NCI-H187 treated with DMSO at 0.1 percent for 48 hours (cell line): ENCODE measurements at places on chromosomes 2 and 18.

DNA sequence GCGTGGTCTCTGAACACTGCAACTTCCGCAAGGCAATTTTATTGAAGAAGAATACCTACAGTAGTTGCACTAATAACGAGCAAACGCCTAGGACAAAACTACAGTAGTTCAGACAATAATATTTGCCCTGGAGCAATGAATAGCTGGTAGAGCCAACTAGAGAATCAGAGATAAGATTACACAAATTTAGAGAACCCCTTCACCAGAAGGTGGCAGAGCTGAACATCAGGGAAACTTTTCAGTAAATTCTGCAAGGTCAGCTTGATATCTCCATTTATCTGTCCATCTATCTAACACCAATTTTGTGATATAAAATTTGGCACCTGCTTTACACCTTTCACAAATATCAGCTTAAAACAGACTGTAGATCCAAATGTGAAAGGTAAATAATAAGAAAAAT, 43.8 kb downstream of the CDH19 start:
- DNase-seq = no peak

- DNase-seq = no peak
Measured at GRCh38 chr2:98072442-98072841, 14.5 kb upstream of the VWA3B start.

GRCh38 chr2:55175254-55176093, 56.6 kb downstream of the CLHC1 start:
- DNase-seq = peak; percentile 51

GRCh38 chr2:202267495-202267894, 1.9 kb downstream of the NOP58 start:
- no peak for DNase-seq

- DNase-seq = no peak
Measured at GRCh38 chr2:12950174-12950573, 233.4 kb downstream of the TRIB2 start.

- no peak for DNase-seq
Measured at GRCh38 chr2:112163541-112163981, 25.4 kb downstream of the FBLN7 start.

GRCh38 chr2:16666449-16666801, 791 bp upstream of the CYRIA start:
- DNase-seq = no peak

GRCh38 chr2:226956659-226957058, 120.8 kb downstream of the RHBDD1 start:
- DNase-seq = no peak

- no peak for DNase-seq
Measured at GRCh38 chr2:225192869-225193268, 150.6 kb upstream of the DOCK10 start.

GRCh38 chr2:165682546-165682945, 111.5 kb downstream of the GALNT3 start:
- no peak for DNase-seq

- no peak for DNase-seq
Measured at GRCh38 chr2:40169430-40169829, 282.5 kb downstream of the SLC8A1 start.

DNA sequence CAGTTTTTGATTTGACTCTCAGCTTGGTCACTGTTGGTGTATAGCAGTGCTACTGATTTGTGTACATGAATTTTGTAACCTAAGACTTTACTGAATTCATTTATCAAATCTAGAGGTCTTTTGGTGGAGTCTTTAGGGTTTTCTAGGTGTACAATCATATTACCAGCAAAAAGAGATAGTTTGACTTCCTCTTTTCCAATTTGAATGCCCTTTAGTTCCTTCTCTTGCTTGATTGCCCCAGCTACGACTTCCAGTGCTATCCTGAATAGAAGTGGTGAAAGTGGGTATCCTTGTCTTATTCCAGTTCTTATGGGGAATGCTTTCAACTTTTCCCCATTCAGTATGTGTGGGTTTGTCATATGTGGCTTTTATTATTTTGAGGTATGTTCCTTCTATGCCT, 312.9 kb upstream of the REV1 start:
- DNase-seq = no peak

DNA sequence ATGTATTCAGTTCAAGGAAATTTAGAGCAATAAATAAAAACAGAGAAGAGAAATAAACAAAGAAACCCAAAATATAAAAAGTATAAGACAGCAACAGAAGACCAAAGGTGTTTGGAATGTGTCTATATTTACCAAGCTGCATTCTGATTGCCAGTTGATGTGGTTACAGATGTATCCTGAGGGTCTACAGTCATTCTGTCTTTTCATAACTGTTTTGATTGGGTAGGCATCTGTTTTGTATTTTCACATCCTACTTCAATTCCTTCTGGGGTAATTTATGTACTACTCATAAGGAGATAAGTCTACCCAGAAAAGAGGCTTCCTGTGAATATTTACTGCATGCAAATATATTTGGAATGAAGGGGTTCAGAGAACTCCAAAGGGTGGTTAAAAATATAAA, 596.8 kb upstream of the GCFC2 start:
- no peak for DNase-seq

- no peak for DNase-seq
Measured at GRCh38 chr2:234852941-234853340, 98.9 kb upstream of the SH3BP4 start.

DNA sequence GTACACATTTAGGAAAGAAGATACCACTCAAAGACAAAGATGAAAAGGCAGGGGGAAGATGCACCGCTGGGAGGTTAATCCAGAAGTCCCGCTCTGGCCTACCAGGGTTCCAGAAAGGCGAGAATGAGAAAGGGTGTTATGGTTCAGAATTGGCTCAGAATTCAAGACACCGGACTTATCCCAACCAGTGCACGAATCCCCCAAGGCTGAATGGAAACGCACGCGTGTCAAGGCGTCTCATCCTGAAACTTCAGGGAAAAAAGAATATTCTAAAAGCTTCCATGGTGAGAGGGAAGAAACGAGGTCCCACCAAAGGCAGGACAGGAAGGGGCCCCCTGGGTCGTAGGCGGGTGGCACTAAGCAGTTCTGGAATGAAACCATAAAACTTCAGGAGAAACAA, 71.9 kb downstream of the SLC66A2 start:
- DNase-seq = no peak

- DNase-seq = no peak
Measured at GRCh38 chr2:225766431-225766830, 366.9 kb downstream of the NYAP2 start.
